ENCODE measurements at places on chromosomes 13 and 19.

- DNase-seq: peak; percentile 59
These were observed 9.1 kb downstream of the MBNL2 start for GRCh38 chr13:97231118-97231828.

GRCh38 chr19:16587833-16588823 lies 15.9 kb upstream of the SLC35E1 start:
- DNase-seq: peak; percentile 19

- DNase-seq: no peak
These were observed 41.6 kb downstream of the IFT88 start for GRCh38 chr13:20608438-20609020.

- peak; percentile 16 for DNase-seq
These were observed 685 bp upstream of the SUPT5H start for GRCh38 chr19:39444598-39445195.

- peak; percentile 44 for DNase-seq
These were observed 43.1 kb downstream of the CEBPG start for GRCh38 chr19:33416307-33417215.

DNA sequence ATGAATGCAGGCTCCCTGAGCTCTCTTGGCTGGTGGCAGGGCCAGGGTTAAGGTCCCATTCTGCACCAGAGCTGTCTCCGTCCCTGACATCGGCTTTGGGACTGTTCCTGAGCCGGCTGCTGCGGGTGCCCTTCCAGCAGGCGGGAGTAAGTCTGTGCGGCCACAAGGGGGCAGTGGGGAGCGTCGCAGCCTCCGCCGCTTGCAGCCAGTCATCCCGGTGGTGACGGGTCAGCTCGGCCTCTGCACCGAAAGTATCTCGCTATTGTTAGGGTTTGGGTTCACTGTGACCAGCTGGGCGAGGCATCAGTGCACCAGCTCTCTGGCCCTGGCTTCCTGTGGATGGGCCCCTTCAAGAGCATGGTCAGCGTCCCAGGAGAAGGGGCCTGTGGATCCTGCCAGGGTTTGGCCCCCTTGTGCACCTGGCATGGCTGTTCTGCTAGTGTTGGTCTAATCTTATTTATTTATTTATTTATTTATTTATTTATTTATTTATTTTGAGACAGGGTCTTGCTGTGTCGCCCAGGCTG lies 15.1 kb downstream of the NDUFB7 start:
- peak; percentile 76 for DNase-seq

DNA sequence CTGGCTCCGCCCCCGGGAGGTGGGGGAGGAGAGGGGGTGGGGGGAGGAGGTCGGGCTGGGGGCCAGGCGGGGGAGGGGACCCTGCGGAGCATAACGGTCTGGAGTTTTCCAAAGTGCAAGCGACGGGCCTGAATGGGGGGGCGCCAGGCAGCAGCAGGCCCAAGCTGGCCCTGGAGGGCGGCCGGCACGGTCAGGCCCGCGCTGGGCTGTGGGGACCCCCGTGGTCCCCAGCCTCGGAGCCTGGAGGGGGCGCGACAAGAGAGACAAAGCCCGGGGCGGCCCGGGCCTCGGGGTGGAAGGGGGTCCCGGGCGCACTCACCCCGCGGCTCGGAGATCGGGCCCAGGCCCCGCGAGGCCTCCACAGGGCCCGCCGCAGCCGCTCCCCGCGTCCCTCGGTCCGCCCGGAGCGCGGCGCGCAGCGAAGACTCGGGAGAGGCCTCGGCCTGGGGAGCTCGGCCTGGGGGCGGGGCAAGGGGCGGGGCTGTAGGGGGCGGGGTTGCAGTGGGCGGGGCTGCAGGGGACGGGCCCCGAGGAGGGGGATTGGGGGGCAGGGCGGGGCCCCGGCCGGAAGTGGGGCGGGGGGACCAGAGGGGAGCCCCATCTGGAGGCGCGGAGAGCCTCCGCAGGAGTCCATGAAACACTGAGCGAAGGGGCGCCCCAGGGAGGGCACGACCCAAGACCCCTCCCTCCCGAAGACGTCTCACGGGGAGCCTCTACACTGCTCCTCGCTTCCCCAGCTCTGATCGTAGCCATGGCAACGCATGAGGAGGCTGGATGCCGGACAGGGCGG lies 47.6 kb downstream of the PTPRS start:
- peak; percentile 41 for DNase-seq

DNA sequence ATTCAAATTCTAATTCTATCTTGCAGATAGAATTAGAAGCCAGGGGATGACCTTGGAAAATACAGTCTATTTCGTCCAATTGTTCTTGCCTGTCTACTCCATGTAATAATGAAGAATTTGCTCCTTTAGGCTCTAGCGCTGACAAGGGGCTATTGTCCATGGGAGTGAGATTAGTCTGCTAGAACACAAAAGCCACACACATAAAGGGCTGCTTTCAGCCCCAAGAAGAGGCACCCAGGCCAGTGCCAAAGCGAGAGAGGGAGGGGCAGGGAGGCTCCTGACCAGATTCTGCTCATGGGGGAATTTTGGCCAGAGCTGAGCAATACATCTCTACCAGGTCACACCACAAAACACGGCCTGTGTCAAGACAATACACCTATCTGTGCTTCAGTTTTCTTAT lies 1306.9 kb downstream of the UQCRFS1 start:
- DNase-seq: no peak

DNA sequence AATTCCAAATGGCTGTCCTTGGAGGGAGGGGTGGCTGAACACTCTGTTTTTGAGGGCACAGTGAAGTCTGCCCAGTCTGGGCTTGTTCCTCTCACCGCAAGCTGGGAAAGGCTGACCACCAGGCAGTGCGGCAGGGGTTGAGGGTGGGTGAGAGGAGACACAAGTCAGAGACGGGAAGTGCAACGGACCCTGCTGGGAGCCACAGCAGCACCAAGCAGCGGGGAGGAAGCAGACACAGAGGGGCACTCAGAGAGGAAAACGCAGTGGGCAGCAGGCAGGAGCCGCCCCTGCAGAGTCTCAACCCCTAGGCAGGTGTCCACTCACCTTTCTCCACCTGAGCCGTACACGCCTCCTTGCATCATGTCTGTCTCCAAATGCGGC lies 15.6 kb downstream of the AKAP8L start:
- no peak for DNase-seq

GRCh38 chr19:7772752-7773291 lies 9.8 kb downstream of the CLEC4M start:
- DNase-seq: peak; percentile 76

GRCh38 chr13:57824121-57824520 lies 192.6 kb downstream of the PCDH17 start:
- no peak for DNase-seq

- DNase-seq: no peak
These were observed 12.0 kb downstream of the B3GNT8 start for GRCh38 chr19:41415154-41415571.

- no peak for DNase-seq
These were observed 84.8 kb downstream of the DCT start for GRCh38 chr13:94394723-94395122.

DNA sequence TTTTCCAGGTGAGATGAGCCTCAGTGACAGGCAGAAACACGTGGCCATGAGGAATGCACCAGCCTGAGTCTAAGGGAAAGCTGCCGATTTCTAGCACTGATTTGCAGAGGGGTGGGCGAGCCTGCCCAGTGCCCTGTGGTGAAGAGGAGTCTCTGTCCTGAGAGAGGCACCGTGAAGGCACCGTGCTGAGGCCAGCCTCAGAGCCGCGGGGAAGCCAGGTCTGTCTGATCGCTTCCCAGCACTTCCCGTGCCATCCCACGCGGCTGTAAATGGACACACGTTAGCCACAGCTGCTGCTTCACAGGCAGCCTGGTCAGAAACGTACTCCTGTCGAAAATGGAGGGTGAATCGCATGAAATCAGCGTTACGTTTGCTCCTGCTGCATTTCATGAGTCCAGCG lies 79.8 kb downstream of the ATP11A start:
- DNase-seq: no peak

DNA sequence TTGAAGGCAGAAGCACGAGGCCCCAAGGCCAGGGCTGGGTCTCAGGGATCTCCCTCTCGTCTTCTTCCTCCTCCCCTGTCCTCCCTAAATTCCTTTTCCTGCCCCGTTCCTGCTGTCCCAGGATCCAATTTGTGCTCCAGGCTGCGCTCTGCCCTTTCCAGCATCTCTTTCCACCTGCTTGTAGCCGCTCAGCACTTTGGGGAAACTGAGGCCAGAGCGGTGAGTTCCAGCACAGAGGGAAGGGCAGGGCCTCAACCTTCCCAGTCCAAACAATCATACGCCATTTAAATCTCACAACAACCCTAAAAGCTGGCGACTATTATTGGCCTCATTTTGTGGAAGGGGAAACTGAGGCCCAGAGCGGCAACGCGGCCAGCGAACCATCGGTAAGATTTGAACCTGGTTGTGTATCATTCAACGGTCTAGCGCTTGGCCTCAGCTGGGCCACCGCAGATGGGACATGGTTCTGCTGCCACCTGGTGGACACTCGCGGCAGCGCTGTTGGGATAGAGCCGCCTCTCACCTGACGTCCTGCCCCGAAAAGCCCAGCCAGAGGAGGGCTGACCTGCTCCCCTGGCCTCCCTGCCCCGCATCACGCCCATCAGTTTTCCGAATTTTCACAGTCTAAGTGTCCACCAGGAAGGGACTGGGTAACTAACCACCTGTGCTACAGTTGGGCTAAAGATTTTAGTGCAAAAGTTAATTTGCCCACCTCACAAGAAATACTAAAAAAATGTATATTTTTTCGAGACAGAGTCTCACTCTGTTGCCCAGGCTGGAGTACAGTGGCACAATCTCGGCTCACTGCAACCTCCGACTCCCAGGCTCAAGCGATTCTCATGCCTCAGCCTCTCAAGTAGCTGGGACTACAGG lies 4.2 kb upstream of the RPL18A start:
- DNase-seq: peak; percentile 57

DNA sequence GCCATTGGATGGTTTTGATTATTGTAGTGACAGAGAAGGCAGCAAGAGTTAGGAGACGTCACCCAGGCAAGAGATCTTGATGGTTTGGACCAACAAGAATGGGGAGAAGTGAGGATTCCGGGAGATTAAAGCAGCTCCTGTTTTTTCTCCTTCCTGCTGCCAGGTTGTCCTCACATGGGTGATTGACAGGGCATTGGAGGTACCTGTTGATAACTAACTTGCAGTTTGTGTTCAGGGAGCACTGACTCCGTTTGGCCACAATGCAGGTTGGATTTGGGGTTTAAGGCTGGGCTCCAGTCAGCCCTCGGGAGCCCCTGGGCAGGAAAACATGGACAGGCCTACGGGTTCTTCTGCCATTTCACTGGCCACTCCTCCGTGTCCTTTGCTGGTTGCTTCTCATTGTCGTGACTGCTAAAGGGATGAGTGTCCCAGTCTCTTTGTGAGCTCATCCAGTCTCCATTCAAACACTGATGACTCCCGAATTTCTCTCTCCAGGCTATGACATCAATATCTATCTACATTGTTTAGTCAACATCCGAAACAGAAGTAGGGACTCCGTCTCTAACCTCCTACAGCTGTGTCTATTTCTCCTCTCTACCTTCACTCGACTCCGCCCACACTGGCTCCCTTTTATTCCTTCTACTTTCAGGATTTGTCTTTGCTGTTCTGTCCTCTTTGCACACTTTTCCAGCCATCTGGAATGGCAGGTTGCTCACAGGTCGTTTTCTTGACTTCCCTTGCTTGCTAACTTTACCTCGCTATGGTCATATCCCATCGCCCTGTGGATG lies 1.3 kb upstream of the PTOV1 start:
- no peak for DNase-seq

- DNase-seq: no peak
These were observed 2.2 kb upstream of the PDE4A start for GRCh38 chr19:10418235-10418484.

GRCh38 chr13:26762745-26763345 lies 2.3 kb upstream of the GPR12 start:
- DNase-seq: no peak

GRCh38 chr13:59691501-59692066 lies 472.1 kb downstream of the DIAPH3 start:
- no peak for DNase-seq

DNA sequence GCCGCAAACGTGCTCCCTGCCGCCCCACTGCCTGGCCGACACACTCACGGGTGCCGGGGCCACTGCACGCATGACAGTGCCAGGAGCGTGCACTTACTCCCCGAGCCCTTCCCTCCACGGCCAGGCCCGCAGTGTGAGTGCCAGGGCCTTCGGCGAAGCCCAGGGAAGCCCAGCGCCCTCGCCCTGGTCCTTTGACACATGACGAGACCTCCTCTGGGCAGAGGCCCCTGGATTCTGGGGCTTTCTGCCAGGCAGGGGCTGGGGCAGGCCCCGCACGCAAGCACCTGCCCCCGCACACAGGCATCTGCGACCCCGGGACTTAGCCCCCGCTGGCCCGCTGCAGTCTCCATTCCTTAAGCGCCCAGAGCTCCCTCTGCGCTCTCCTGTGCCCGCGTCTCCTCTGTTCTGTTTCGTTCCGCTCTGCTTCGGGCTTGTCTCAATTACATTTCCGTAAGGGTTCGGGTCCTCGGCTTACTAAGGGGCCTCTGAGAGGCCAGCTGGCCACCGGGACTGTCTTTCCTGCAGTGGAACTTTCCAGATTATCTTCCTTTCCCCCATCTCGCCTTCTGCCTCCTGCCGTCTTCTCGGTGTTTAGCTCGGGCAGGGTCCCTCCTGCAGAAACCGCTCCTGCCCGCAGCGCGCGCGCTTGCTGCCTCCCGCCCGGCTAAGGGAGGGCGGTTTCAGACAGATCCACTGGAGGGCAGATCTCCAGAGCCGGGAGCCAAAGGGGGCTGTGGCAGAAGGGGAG lies 98.8 kb downstream of the ING1 start:
- no peak for DNase-seq

DNA sequence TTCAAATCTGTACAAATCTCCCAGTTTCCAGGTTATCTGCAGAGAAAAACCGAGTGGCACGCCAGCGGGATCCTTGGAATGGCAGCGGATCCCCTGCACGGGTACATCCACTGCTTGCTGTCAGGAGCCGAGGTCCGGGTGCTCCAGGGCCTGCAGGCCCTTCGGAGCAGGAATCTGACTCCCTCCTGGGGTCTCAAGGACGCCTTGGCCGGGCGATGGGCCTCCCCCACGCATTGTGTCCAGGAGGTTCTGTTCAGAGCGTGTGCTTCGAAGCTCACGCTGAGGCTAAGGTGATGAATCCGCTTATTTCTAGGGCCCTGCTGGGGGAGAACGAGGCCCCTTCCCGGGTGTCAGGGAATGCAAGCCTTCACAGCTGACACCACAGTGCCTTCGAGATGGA lies 148.9 kb downstream of the SOX1 start:
- DNase-seq: no peak

GRCh38 chr13:32587811-32588170 lies 1.5 kb downstream of the PDS5B start:
- peak; percentile 33 for DNase-seq

- DNase-seq: peak; percentile 27
These were observed 4.1 kb upstream of the UBAC2 start for GRCh38 chr13:99196466-99197116.

- no peak for DNase-seq
These were observed 32.0 kb upstream of the ASF1B start for GRCh38 chr19:14168259-14168972.

GRCh38 chr13:36345438-36346221 lies 564 bp downstream of the SPART start:
- peak; percentile 83 for DNase-seq

- DNase-seq: peak; percentile 4
These were observed 221.8 kb upstream of the UBL3 start for GRCh38 chr13:30071969-30072817.
